Fibroblast of villous mesenchyme (primary cell): ENCODE measurements at places on chromosomes 7 and 10. TPM values are rescaled to one million over a fixed set of nuclear protein-coding genes. Genes with fewer than 3 reads are reported as not detected.

Gene TMEM236
- total RNA-seq: under 0.01 TPM in 2 replicates

Gene ADRB1
- not detected in 2 replicates for total RNA-seq

Gene TRIM73
- 0.64 and 0.86 TPM in 2 replicates for total RNA-seq

Gene MYOF
- 263 and 323 TPM in 2 replicates for total RNA-seq

Gene SLC13A1
- total RNA-seq: not detected in 2 replicates

Gene OR2A12
- not detected in 2 replicates for total RNA-seq

Gene NKX1-2
- total RNA-seq: not detected in 2 replicates

Gene BUD31
- total RNA-seq: 101 and 170 TPM in 2 replicates

Gene CCAR1
- total RNA-seq: 38.0 and 47.1 TPM in 2 replicates

Gene XRCC2
- total RNA-seq: 2.6 and 3.5 TPM in 2 replicates

Gene EXOC6
- total RNA-seq: 4.5 and 7.8 TPM in 2 replicates

Gene ZPBP
- total RNA-seq: not detected in 2 replicates

Gene GATA3
- not detected in 2 replicates for total RNA-seq

Gene CPED1
- total RNA-seq: 95.9 and 106 TPM in 2 replicates

Gene MACC1
- total RNA-seq: under 0.01 TPM in 2 replicates

Gene HABP2
- not detected in 2 replicates for total RNA-seq
